ENCODE measurements at places on chromosomes 12 and 14.

DNA sequence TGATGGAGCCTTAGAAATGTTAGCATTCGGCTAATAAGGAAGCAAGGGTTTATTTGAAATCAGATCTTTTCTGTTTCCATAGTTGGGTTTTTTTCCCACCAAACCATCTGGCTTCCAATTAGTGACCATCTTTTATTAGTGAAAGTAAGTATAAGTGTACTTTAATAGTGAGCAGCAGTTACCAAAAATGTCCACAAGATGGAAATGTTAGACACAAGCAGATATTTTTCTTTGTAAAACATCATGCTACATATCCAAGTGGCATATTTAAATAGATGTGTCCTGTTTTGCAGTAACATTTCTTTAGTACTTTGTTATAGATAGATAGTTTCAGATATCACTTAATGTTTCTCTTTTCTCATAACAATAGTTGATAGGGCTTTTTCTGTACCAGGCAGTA lies 28.8 kb downstream of the YEATS4 start:
- DNase-seq: no peak

- DNase-seq: no peak
Measured at GRCh38 chr14:105355850-105356604, 41.5 kb downstream of the PACS2 start.

- DNase-seq: no peak
Measured at GRCh38 chr12:121637231-121637914, 11.0 kb downstream of the ORAI1 start.

- DNase-seq: no peak
Measured at GRCh38 chr14:103629503-103630121, 601 bp downstream of the KLC1 start.

GRCh38 chr14:38496092-38496491 lies 240.2 kb upstream of the CLEC14A start:
- no peak for DNase-seq

- no peak for DNase-seq
Measured at GRCh38 chr14:56196274-56196673, 78.1 kb downstream of the PELI2 start.

DNA sequence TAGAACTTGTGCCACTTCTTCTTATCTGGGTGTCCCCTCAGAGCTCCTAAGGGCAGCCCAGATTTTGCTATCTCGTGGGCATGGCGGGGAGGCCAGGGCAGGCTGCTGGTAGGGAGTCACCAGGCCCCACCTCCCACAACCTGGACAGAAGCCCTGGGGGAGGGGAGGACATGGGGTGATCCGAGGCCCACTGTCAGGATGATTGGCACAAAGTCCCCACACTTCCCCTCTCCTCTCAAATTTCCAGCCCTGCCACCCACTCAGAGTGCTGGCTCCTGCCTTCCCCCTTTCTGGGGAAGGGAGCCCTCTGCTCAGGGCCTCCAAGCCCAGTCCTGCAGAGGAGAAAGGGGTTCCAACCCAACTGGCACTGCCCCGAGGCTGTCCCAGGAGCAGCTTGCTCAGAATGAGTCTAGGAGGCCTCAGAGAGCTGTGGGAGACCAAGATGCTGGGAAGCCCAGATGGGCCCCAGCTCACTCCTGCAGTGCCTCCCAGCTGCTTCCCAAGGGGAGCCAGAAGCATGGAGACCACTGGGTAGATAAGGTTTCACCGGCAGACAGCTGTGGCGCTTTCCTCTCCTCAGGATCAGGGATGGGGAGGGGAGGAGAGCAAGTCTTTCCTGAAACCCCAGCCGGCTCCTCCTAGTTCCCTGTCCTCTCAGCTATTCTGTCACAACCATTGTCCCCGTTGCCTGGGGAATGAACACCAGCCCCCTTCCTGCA lies 82.8 kb downstream of the B4GALNT3 start:
- DNase-seq: no peak

DNA sequence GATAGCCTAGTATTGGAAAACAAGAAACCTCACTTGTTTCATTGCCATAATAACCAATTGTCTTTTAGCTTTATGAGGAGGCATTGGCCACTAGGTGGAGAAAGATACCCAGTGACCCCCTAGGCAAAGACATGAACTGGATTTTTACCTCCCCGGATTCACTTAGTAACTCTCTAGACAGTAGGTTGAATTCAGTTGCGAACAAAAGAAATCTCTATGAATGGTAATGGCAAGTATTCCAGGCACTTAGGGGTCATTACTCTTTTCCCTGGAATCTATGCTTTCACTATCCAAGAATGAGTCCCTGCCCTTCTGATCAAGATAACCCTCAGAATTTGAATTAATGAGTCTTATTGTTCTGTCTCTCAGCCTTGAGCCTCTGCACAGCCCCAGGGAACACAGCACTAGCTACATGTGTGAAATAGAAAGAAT lies 29.5 kb upstream of the RHOJ start:
- DNase-seq: peak; percentile 14

DNA sequence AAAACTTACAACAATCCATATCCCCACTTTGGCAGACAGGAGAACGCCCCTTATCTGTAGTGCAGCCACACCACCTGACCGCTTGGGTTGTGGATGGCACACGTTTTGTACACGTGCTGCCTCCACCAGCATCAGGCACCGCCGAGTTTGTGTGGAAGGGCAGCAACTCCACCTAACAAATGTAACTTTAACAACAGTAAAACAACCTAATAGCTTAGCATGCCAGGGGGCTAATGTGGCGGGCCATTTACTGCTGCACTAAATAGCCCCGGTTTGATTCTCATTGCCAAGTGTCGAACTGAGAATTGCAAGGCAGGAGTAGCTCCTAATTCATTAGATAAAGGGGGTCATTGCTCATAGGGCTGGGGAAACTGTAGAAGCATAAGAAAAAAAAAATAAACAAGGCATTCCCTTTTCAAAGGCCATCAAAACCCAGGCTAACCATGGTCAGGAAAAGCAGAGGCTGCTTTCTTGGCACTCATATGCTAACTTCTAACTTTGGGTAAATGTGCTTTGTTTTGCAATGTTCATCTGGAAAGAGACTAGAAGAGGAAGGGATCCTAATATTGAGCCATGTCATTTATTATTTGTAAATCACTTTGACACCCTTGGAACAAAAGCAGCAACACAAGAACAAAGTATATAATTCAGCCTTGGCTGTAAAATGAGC lies 279.7 kb upstream of the SOX5 start:
- no peak for DNase-seq

DNA sequence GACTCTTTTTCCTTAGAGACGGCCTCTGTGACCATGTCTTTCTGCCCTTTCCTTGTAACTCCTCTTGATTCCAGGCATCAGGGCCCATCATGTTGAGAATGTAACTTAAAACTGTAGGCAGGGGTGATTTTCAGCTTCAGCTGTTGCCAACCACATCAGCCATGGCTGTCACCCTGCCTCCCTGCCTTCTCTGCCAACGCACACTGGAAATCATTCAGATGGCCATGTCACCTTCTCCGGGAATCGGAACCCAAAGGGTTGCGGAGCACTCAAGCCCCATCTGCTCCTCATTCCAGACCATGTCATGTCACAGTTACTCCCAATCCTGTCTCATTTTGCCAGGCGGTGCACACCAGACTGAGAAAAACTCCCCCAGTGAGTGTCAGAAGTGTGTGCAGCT lies 72.1 kb downstream of the EMP1 start:
- no peak for DNase-seq

DNA sequence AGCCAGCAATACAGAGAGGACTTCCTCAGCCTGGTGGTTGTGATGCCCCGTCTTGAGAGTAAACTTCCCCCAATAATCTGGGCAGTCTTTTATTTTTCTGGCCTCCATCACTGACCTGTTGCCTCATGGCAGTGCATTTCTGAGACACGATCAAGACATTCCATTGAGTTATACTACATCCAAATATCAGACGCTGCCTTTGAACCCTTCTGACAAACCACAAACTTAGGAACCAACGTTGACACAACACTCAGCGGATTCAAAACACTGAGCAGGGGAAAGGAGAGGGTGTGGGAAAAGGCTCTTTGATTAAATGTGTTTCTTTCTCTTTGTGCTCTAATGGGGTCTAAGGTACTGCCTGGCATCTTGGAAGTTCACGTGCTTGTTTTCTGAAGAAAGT lies 100.7 kb upstream of the TBX5 start:
- DNase-seq: no peak

DNA sequence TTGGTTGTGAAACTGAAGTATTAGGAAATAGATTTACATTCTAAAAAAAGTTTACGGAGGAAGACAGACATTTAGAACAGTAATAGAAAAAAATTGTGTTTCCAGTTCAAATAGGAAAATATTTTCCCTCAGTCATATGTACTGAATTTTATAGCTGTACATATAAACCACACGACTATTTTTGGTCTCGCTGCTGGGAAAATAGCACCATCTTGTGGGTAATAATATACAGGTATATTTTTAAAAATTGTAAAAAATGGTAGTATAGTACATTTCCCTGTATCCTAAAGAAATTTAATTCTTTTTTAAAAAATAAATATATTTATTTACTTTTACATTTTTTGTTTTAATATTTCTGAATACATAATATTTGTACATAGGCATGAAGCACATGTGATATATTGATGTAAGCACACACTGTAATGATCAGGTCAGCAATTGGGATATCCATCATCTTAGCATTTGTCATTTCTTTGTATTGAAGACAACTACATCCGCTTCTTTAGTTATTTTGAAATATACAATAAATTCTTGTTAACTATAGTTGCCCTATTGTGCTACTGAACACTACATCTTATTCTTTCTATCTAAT lies 168.6 kb downstream of the ALX1 start:
- DNase-seq: peak; percentile 4

DNA sequence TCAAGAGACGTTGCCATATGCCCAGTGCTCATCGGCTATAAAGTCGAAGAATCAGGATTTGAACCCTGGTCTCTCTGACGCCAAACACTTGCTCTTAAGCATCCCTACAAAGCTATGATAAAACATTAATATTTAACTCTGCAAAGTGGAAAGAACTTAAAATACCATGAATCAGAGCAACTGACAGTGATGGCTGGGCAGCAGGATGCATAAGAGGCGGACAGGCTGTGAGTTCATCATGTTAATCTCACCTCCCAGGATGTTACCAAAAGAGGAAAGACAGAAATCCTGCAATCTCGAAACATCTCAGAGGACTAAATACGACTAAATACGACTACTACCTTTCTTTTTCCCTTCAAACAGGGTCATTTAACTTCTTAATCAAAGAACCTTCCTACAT lies 5.8 kb downstream of the DICER1 start:
- DNase-seq: no peak

- DNase-seq: no peak
Measured at GRCh38 chr14:58770491-58770982, 132.8 kb downstream of the DACT1 start.

GRCh38 chr12:1611803-1612572 lies 17.0 kb upstream of the WNT5B start:
- DNase-seq: no peak

DNA sequence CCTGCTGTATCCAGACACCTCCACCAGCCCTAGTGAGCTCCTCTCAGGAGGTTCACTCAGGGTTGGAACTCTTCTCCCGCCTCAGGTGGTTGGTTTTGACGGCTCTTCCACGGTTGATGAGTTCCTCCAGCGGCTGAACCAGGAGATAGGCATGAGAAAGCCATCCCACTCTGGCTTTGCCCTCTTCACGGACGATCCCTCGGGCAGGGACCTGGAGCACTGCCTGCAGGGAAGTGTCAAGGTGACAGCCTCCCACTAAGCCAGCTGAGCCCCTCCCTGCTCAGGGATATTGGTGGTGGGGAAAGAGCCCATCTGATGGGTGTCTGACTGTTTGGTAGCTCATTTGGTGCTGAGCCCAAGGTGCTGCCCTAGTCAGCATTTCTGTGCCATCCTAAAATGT lies 20.4 kb downstream of the PIGH start:
- DNase-seq: no peak

- no peak for DNase-seq
Measured at GRCh38 chr12:24814379-24815113, 134.4 kb downstream of the BCAT1 start.

GRCh38 chr12:68784015-68784414 lies 24.0 kb upstream of the MDM2 start:
- no peak for DNase-seq

GRCh38 chr12:7210642-7211151 lies 21.2 kb downstream of the PEX5 start:
- DNase-seq: no peak

- DNase-seq: no peak
Measured at GRCh38 chr12:42277396-42278127, 39.5 kb upstream of the YAF2 start.

- no peak for DNase-seq
Measured at GRCh38 chr12:131157743-131158142, 204.0 kb downstream of the ADGRD1 start.

GRCh38 chr12:79344855-79345847 lies 345.6 kb downstream of the PAWR start:
- DNase-seq: peak; percentile 29

- no peak for DNase-seq
Measured at GRCh38 chr12:46944088-46944487, 118.3 kb upstream of the SLC38A4 start.

GRCh38 chr14:96088074-96088473 lies 48.9 kb downstream of the C14orf132 start:
- no peak for DNase-seq

GRCh38 chr12:106914796-106915634 lies 40.7 kb upstream of the TMEM263 start:
- DNase-seq: peak; percentile 66

Data from NCI-H526 treated with DMSO at 0.1 percent for 48 hours (cell line).